Endothelial cell of umbilical vein (primary cell): ENCODE measurements at places on chromosomes 2 and 18. TPM values are rescaled to one million over a fixed set of nuclear protein-coding genes. Genes with fewer than 3 reads are reported as not detected.

GNAL gene
- 0.65 and 0.73 TPM in 2 replicates for total RNA-seq

RAX gene
- not detected in 2 replicates for total RNA-seq

ACMSD gene
- not detected in 2 replicates for total RNA-seq

DNA sequence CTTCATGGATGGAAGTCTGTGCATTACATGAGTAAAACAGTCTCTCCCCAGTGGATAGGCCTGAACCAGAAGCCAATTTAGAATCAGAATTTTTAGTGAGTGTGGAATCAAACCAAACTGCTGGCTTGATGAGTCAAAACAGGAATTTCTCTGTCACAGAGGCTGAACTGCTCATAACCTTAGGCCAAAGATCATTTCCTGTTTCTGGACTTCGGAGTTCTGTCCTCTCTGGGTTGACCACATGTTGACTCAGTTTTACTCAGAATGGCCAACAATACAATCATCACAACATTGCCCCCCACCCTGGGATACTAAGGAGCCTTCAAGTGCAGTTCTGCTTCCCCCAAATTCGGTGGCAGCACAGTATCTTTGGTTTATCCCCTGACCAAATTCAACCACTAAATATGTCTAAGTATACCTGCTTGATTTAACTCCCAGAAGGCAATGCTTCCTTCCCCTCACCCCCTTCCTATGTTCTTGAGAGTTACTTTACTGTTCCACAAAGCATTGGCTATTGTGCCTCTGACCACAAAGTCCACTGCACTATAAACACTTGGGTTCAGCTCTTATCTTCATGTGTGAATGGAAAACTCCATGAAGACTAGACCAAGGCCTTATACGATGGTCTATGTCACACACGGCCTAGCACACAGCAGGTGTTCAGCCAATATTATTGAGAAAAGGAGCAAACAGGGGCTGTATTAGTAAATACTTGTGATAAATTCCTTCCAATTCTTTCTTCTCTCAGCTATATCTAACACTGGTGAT, 67.8 kb downstream of the NXPH2 start:
- no peak for DNase-seq

- DNase-seq: no peak
Observed at GRCh38 chr2:148560496-148560895, 84.1 kb upstream of the EPC2 start.
